Mesothelial cell of epicardium (in vitro differentiated cells): ENCODE measurements at places on chromosomes 6 and 20. TPM values are rescaled to one million over a fixed set of nuclear protein-coding genes. Genes with fewer than 3 reads are reported as not detected.

GRCh38 chr6:23097566-23097965 is 528.2 kb downstream of the HDGFL1 start:
- no peak for DNase-seq

DNA sequence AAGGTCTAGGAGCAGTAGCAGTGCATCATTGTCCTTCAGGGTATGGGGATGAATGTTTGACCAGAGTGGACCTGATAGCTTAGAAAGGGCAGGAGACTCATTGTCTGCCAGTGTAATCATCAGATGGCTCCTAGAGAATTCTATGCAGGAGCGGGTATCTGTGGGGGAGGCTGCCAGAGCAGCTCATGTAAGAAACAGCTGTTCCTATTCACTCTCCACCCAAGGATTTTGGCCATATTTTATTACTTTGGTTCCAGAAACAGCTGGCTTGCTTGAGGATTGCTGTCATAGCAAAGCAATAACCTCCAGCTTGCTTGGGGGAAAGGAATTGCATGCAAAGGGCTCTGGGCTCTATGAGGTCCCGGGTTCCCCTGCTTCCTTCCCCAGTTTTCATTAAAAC is 44.1 kb downstream of the RALY start:
- no peak for DNase-seq

- no peak for DNase-seq
These were observed 110.2 kb downstream of the WDR27 start for GRCh38 chr6:169591616-169592015.

DNA sequence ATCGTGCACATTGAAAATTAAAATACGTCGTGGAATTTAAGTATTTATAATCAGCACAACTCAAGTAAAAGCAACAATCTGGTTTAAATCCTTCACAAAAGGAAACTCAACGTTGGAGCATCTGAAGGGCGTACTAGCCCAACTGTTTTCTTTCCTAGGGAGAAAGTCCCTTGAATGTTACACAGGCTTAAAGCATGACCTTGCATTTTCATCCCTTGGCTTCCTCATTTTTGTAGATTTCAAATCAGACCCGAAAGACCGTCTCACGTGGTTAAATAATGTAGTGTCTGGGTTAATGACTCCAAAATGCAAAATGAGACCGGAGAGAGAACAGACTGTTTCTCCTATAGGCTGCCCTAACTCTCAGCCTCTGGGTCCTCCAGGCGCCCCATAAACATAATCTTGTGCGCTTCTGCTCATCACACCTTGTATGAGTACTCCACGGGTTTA is 249.2 kb upstream of the RREB1 start:
- no peak for DNase-seq

OPRM1 gene
- total RNA-seq, result not detected in 3 replicates

TAAR1 gene
- not detected in 3 replicates for total RNA-seq
